HFFc6 (cell line): ENCODE measurements at places on chromosomes 11 and 22. TPM values are rescaled to one million over a fixed set of nuclear protein-coding genes. Genes with fewer than 3 reads are reported as not detected.

- no peak for DNase-seq
These were observed 21.5 kb upstream of the RFPL3 start for GRCh38 chr22:32336121-32336603.

- DNase-seq = no peak
These were observed 77.7 kb downstream of the USP35 start for GRCh38 chr11:78266451-78266850.

- peak; percentile 69 for DNase-seq
These were observed 310.8 kb upstream of the PITPNB start for GRCh38 chr22:28229566-28230485.

- no peak for DNase-seq
These were observed 14.1 kb downstream of the WT1 start for GRCh38 chr11:32420937-32421901.

- DNase-seq = no peak
These were observed 98.2 kb upstream of the DBX1 start for GRCh38 chr11:20258376-20258895.

DNA sequence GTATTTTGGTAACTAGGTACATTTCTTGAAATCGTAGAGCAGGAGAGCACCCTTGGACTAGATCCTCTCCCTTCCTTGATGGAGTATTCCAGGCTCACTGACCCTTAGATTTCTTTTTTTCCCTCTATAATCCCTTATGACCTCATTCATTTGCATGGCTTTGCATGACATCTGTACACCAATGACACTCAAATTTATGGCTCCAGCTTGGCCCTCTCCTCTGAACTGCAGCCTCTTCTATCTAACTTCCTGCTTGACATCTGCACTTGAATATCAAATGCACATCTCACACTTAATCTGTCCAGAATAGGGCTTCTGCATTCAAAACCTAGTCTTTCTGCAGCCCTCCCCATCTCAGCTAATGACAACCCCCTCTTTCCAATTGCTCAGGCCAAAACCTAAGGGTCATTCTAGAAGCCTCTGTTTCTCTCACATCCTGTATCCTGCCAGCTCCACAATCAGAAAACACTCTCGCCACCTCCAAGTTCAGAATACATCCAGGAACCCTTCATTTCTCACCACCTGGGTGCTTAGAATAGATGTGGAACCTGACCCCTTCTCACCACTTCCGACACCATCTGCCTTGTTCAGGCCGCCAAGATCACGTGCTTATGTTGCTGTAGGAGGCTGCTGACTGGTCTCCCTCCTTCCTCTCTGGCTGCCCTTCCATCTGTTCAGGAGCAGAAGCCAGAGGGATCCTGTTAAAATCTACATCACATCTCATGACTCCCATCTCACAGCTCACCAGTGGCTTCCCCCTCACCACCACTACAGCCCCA, 138.9 kb upstream of the MTNR1B start:
- no peak for DNase-seq

GRCh38 chr11:118147502-118147901, 5.1 kb downstream of the SCN4B start:
- DNase-seq = no peak

- DNase-seq = peak; percentile 56
These were observed 76.8 kb upstream of the BIRC3 start for GRCh38 chr11:102240502-102240901.

The CALCA gene
- not detected in 3 replicates for total RNA-seq

The EXPH5 gene
- total RNA-seq = 0.22 to 0.46 TPM (median 0.27 TPM) in 3 replicates

- DNase-seq = no peak
These were observed 149.4 kb downstream of the BRD1 start for GRCh38 chr22:49678137-49678841.

The PHLDA2 gene
- 120 and 138 TPM in 2 replicates for total RNA-seq

The KCNK7 gene
- total RNA-seq = 0.76 TPM in 1 of 2 replicates, not detected in the other

GRCh38 chr22:45626198-45626651, 45.4 kb upstream of the ATXN10 start:
- no peak for DNase-seq

DNA sequence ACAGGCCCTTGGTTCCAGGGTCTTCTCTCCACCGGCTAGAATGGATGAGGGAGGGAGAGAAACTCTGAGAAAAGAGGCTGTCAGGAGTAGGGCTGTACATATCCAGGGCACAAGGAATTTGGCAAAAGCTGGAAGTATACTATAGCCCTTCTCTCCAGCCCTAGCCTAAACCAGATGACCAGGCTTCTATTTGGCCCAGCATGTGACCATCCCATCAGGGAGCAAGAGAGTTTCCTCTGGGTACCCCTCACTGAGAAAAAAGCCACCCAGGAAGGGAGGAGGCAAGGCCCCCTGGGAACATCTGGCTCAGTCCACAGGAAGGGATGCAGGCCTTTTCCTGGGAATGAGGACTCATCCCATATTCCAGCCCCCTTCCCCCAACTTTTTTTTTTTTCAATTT, 8.3 kb downstream of the CD44 start:
- no peak for DNase-seq

DNA sequence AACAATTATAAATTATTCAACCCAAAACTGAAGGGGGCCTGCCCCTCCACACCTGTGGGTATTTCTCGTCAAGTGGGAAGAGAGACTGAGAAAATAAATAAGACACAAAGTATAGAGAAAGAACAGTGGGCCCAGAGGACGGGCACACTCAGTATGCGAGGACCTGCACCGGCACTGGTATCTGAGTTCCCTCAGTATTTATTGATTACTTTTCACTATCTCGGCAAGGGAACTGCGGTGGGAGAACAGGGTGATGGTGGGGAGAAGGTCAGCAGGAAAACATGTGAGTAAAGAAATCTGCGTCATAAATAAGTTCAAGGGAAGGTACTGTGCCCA, 3.2 kb downstream of the C11orf54 start:
- no peak for DNase-seq

- no peak for DNase-seq
These were observed 14.9 kb upstream of the SREBF2 start for GRCh38 chr22:41818011-41818410.

The ST3GAL4 gene
- total RNA-seq = 22.9 and 28.6 TPM in 2 replicates
